NCI-H1694 treated with DMSO at 0.1 percent for 48 hours (cell line): ENCODE measurements at places on chromosomes 2 and 18.

- DNase-seq = no peak
These were observed 15.8 kb downstream of the SERTAD2 start for GRCh38 chr2:64637931-64638330.

- DNase-seq = no peak
These were observed 36.8 kb upstream of the EML4 start for GRCh38 chr2:42132191-42132965.

- DNase-seq = no peak
These were observed 438.9 kb upstream of the SOX11 start for GRCh38 chr2:5253263-5253662.

DNA sequence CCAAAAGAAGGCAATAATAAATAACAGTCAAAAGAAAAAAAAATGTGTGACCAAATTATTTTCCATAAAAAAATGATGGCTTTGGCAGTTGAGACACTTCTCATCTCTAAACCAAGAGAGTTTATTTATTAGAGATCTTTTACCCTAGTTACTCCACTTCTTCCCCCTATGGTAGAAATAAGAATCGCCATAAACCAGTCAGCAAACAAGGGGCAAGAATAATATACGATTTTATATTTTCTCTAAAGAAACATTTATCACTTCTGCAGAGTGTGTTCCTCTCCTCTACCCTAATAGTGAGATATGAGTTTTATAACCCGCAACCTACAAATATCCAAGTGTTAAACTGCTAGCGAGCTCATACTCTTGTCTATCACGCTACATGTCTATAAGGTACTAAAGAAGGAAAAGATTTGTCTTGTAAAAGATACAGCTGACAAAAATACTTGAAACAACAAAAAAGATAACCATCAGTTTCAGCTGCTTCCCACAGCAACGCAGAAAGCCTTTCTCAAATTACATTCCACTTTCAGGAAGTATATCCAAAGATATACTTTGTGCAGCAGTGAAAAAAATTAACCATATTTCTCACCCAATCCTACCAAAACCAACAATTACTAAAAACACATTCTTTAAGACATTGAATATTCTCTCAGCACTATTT is 2.3 kb downstream of the RNF103 start:
- DNase-seq = no peak

- no peak for DNase-seq
These were observed 134.1 kb upstream of the CREB1 start for GRCh38 chr2:207395535-207396251.
